ENCODE measurements at places on chromosomes 5 and 9.

DNA sequence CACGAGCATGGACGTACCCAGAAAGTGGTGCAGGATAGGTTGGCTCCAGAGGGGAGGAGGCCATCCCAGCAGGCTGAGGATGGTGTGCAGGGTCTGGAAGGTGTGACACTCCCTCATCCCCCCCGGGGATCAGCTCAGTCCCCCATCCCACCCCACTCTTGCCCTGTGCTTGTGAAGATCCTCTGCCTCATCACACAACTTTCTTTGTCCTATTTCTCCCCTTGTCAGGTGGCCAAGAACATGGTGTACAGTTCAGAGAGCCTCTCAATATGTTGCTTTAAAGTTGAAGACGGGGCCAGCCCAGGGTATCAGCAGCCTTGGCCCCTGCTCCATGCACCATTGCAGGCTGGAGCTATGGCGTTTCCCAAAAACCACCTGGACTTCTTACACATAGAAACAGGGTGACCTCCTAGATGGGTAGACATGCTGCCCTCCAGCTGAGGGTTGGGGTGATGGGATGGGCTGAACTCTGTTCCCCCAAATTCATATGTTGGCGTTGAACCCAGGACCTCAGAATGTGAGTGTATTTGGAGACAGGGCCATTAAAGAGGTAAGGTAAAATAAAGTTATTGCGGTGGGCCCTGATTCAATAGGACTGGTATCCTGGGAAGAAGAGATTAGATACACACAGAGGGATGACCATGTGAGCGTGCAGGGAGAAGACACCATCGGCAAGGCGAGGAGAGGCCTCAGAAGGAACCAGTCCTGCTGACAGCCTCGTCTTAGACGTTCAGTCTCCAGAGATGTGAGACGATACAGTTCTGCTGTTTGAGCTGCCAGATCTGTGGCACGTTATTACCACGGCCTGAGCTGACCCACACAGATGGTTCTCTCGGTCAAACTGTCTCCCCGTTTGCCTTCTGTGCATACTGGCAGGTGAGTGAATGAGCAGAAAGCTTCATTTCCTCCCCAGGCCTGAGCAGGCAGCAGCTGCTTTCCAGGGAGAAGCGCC lies 272.5 kb downstream of the GADD45G start:
- DNase-seq: no peak

- no peak for DNase-seq
These were observed 584 bp upstream of the PIP5K1B start for GRCh38 chr9:68704498-68704813.

DNA sequence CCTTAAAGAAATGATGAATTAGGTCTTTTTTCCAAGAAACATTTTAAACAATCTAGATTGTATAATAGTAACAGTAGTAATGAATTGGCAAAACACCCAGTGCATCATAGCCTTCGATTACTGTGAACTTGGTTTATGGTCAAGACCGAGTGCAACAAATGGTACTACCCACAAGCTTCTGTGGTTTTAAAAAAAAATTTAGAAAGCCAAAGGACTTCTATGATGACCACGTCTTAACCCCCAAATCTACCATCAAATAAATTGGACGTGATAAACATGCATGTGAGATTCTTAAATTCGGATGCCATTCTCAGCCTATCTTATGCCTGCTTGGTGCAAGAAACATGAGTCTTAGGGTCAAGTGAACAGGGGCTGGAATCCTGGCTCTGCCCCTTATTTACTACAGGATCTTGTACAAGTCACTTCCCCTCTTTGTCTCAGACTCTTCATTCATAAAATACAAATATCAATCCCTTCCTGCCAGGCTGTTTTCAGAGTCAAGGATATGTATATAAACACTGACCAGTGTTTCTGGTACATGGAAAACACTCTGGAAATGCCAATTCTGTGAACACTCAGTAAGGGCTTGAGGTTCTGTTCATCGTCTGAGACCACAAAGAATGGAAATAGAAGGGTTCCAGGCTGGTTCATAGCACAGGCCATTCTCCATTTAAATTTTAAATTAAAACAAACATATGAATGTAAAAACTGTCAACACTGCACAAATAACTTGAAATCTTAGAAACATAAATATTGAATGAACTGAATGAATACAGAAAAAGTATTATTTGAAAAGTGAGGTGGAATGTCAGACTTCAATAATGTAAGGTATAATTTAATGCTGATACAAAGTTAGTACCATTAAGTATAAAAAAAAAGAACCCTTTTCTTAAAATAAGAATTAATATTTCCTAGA lies 107.8 kb downstream of the NR6A1 start:
- DNase-seq: no peak

- no peak for DNase-seq
These were observed at the start of gene HRCT1 for GRCh38 chr9:35905912-35906679. TSS of gene HRCT1 (plus strand) at chr9:35906202. CDS start at chr9:35906288, 86 bp downstream.

DNA sequence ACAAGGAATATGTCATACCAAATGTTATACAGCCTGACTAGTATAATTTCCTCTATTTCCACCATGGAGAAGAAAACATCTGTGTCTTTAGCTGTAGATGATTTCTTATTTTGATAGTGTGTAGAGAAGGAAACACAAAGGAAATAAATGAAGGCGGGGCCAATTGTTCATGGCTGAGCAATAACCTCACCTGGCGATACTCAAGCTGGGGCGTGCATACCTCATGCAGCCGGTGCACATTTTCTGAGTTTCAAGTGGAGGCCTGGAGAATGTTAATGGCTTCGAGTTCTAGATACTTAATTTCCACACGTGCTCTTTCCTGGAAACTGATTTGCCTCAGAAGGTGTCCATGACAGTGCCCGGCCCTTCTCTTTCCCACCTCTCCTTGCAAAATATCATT lies 127.4 kb upstream of the TAF11L2 start:
- no peak for DNase-seq

DNA sequence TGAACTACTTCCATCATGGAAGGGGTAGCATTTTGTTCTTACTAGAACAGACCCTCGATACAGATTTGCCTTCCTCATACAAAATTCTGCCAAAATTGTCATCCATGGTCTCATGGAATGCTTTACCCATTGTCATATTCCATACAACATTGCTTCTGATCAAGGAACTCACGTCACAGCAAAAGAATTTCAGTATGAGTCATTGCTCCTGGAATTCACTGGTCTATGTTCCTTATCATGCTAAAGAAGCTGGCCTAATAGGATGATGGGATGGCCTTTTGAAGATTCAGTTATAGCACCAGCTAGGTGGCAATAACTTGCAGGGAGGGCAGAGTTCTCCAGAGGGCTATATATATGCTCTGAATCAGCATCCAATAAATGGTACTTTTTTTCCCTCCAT lies 18.2 kb upstream of the FNIP1 start:
- peak; percentile 22 for DNase-seq

- DNase-seq: peak; percentile 67
These were observed 157.4 kb downstream of the TTLL11 start for GRCh38 chr9:121935739-121936138.

GRCh38 chr9:76218886-76219445 lies 175.3 kb downstream of the RFK start:
- no peak for DNase-seq

DNA sequence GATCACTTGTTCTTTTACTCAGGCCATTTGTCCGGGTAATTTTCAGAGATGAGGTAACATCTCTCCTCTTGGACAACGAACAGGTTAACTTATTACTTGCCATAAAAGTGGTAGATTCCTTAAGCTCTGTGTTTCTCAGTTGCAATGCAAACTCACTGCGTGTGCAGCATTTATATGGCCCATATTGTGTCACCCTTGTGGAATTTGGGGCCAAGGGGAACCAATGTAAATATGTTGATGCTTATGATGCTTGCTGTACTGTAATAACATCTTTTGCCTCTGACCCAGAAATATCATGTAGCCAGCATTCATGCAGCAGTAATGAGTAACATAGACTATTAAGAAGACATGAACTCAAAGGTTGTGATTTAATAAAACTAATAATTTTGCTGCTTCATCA lies 175.8 kb downstream of the ADAMTS6 start:
- DNase-seq: no peak

- DNase-seq: no peak
These were observed 69.1 kb upstream of the GABRA1 start for GRCh38 chr5:161778796-161779195.

DNA sequence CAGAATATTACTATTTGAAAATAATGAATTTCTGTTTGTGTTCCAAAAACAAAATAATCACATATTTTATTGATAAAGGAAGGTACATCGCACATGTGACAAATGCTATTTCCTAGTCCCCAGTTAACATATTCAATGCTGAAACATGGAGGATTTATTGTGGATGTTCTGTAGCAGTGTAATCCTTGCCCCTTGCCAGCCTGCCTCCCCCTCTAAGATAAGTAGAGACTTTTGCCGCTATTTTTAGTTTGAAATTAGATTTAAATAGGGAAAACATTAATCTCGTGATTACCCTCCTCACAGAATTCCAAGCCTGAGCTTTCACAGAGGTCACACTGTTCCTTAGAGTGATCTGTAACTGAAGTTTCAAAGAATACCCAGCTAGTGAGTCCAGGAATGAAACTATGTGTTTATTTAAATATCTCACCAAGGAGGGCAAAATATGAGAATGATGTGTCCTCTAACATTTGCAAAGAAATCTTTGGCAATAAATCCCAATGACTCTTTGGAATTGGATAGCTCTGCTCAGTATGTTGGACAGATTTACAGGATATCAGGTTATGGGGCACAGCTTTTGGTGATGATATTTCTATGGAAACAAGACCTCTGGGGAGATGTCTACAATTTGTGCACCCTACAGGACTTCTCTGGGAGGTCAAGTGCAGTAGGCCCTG lies 17.3 kb downstream of the CTXN3 start:
- no peak for DNase-seq

- no peak for DNase-seq
These were observed 20.0 kb downstream of the C5orf47 start for GRCh38 chr5:174008922-174009321.

DNA sequence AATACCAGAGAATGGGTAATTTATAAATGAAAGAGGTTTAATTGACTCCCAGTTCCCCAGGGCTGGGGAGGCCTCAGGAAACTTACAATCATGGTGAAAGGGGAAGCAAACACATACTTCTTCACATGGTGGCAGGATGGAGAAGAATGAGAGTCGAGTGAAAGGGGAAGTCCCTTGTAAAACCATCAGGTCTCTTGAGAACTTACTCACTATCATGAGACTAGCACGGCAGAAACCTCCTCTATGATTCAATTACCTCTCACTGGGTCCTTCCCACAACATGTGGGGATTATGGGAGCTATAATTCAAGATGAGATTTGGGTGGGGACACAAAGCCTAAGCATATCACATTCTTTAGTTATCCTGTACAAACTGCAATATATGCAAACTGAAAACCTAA lies 609.4 kb downstream of the MTRR start:
- DNase-seq: no peak

DNA sequence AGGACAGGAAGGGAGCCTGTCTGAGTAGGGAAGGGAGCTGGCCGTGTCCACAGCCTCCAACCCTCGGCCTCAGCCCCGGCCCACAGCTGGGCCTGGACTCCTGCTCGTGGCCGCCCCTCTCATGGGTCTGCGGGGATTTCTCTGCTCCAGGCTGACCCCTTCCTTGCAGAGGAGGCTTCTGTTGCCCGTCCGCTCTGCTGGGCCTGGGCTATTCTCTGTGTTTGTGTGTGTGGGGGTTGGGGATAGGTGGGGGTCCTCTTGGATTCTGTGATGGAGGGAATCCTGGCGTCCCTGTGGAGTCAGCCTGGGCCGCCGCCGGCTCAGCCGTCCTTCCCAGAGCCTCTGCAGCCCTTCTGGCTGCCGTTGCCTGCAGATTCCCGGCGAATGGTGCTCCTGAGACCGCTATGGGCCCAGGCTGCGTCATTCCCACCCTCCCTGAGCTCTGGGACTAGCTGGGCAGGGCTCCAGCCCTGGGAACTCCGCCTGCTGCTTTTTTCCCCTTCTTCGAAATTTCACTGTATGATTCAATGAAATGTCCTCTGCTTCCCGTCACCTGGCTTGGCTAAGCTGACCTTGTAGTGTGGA lies 64.2 kb downstream of the FGF18 start:
- peak; percentile 59 for DNase-seq

DNA sequence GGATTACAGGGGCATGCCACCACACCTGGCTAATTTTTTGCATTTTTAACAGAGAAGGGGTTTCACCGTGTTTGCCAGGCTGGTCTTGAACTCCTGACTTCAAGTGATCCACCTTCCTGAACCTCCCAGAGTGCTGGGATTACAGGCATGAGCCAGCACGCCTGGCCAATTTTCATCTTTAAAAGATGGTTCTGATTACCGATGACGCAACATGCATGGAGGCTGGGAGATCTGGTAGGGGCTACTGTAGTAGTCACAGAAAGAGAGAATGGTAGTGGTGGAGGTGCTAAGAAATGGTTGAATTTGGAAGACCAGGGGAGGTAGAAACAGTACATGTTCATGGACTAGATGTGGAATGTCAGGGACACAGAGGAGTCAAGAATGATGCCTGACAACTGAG lies 22.4 kb upstream of the RETREG1 start:
- DNase-seq: no peak

DNA sequence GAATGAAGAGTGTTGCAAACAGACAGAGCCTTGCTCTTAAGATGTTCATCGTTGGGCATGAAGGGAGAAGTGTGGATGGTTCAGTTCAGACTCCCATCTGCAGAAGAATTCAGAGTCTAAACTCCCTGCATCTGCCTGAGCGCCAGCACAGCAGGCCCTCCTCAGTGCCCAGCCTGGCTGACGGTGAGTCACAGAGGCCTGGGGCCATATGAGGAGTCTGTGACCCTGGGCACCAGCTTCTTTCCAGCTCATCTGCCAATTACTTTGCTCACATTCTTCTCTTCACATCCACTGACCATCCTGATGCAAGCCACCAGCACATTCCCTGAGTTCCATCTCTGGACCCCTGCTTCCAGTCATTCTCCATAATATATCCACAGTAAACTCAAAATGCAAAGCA lies 401.1 kb upstream of the TRPC7 start:
- no peak for DNase-seq

DNA sequence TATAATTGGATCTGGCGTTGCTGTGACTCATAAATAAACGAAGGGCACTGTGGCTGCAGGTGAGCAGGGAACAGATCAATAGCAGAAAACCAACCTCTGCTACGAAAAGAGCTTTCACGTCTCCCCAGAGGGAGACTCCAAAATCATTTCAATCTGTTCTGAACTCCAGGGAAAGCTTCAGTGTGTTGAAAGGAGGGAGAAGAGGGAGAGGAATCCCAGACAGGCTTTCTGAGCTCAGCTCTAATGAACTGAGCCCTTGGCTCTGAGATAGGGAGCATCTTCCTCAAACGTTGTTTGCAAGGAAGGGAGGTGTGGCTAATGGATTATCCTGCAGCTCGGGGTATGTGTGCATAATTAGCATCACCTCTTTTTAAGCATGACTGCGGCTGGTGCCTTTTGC lies 288.0 kb upstream of the IRX4 start:
- DNase-seq: no peak

DNA sequence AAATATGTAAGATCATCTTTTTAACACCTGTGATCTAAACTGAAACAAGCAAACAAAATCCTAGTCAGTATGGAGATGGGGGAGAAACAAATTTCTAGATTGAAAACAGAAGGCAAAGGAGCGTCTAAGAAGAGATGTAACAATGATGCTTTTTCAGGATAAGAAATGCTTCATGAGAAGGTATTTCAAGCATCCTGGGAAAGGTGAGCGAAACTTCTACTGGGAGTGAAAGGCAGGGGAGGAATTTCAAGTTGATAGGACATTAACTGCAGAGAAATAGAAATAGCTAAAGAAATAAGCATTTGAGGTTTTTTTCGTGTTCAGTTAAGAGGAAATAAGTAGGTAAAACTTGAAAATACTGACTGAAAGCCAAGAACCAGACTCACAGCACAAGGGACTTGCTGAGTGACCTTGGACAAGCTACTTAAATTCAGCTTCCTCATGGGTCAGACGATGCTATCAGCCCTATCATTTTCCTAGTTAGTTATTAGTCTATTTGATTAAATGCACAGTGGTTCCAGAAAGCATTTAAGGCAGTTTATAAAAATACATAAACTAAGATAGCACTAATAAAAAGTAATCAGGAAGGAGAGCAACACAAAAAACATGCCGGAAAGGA lies 406.3 kb downstream of the PDE4D start:
- DNase-seq: no peak

All from H7 (cell line).